ENCODE measurements at places on chromosomes 7 and 10.

DNA sequence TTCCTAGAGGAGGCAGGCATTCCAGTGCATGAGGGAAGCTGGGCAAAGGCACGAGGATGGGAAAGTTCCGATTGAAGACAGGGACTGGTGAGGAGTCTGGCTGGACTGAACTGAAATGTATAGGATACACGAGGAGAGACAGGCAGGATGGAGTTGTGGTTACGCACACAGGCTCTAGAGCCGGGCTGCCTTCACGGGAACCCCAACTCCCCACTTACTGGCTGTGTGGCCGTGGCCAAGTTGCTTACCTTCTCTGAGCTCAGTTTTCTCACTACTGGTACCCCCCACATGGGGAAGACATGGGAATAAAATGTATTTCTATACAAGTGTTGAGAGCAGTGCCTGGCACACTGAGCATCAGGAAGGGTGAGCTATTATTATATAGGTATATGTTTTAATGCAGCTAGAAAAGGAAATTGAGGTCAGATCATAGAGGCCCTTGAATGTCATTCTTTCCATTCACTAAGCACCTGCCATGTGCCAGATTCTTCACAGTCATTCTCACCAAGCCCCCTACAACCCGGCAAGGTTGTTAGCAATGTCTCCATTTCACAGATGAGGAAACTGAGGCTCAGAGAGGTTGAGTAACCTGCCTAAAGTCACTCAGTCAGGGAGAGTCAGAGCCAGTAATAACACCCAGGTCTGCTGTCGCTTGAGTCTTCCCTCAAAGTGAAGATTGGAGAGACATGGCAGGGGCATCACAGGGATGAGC, 9.7 kb downstream of the CHST3 start:
- no peak for DNase-seq

GRCh38 chr10:58888957-58889356, 287.5 kb upstream of the PHYHIPL start:
- no peak for DNase-seq

DNA sequence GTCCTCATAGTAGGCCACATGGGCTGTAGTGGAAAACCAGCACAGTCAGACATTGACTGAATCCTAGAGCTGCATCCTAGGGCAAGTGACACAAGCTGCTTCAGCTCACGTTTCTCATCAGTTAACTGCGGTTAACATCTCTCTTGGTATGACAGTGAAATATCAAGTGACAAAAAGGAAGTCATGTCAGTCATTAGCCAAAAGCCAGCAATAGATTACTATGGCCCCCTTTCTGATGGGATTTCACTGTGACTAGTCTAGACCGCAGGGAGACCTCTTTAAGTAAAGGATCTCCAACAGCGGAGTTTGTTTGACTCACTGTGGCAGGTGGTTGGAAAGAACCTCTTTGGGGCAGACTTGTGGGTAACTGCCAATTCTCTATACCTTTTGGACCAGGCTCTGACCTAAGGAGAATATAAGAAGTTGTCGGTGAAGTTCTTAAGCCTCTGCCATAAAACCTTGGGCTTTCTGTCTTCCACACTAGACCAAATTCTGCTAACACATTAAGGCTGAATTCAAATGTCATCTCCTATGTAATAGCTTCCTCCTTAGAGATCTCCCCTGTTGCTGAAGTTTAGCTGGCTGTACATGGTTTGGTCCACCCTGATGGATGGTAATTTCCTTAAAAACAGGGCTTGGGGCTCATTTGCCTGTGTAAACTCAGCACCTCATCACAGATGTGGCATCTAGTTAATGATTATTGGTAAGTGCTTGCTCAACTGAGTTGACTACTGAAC, 115.3 kb downstream of the SGMS1 start:
- DNase-seq, result no peak

GRCh38 chr7:95700917-95701316, 71.4 kb upstream of the DYNC1I1 start:
- DNase-seq, result no peak

GRCh38 chr10:27542812-27543211, 38.7 kb downstream of the RAB18 start:
- DNase-seq, result no peak
